ENCODE measurements at places on chromosomes 16 and 17.

GRCh38 chr17:14320734-14321475 is 20.0 kb downstream of the HS3ST3B1 start:
- no peak for DNase-seq

GRCh38 chr17:56441308-56441707 is 152.2 kb upstream of the NOG start:
- no peak for DNase-seq

DNA sequence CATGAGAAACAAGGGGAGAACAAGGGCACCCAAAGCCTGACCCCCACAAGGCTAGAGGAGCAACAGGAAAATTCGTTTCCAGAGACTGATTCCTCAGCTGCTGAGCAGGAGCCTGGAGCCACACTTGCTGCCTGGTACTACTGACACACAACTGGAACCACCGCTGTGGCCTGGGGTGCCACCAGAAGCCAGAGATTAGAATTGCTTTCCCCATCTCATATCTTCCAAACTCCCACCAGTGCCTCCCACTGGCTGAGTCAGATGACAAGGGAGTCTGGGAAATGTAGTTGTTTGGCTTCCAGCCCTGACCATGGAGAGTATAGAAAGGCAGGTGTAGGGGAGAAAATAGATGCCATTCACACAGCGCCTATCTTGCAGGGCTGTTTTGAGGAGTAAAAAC is 4.1 kb upstream of the TMEM11 start:
- DNase-seq = no peak

- DNase-seq = no peak
Measured at GRCh38 chr17:11643851-11644250, 45.6 kb downstream of the DNAH9 start.

- no peak for DNase-seq
Measured at GRCh38 chr16:87236516-87237115, 80.6 kb downstream of the C16orf95 start.

GRCh38 chr16:4918781-4919251 is 18.1 kb downstream of the PPL start:
- DNase-seq = no peak

All from right lung (tissue), 10 donors.